ENCODE measurements at places on chromosomes 12 and 14.

- no peak for DNase-seq
Measured at GRCh38 chr14:42149609-42150261, 543.1 kb downstream of the LRFN5 start.

DNA sequence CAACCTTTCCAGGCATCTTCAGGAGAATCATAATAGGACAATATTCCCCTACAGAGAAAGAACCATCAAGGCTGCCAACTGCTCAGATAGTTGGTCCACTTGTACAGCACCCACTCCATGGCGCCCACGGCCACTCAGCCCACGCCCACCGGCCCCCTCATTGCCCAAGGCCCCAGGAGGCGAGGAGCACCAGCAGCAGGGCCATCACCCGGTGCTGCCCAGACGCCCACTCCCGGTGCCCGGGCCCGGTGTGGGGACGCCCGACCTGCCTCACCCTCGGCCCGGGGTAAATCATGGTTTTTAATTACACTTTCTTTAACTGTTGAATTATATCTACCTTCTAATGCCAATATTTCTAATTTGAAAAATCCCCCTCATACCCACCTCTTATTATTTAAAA lies 41.3 kb upstream of the ANO6 start:
- DNase-seq, result no peak

DNA sequence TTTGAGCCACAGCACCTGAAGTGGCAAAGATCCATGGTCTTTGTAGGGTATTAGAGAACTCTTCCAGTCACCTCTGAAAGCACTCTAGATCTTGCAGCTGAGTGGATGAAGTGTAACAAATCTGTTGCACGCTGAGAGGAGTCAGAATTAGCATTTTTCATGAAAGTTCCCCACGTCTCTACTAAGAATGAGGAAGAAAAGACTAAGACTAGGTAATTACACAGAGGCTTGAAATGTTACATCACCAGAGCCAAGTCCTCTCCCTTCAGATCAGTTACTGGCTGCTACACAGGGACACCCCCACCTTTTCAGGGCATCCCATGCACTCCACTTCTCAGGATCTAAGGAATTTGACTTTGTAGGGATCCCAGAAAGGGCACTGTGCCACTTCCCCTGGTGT lies 98.6 kb upstream of the FKBP4 start:
- no peak for DNase-seq

- no peak for DNase-seq
Measured at GRCh38 chr12:20377750-20378149, 9.4 kb downstream of the PDE3A start.

DNA sequence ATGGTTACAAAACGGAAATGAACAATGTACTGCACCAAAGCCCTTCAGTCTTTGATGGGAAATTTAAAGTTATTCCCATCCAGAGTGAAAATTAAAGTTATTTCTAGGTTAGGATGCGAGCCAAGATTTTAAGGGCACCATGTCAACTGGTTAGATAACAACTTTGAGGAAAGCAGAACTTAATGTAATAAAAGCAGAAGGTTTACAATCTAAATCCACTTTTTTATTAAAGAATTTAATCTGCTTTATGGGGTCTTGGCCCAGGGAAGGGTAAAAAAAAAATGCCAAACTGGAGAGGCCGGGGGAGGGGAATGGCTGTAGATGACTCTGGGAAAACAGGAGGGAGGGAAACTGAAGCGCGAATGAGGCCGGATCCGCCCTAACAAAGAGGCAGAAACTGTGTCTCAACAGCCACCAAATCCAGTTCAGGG lies 108.2 kb upstream of the ATF7IP start:
- DNase-seq, result no peak

DNA sequence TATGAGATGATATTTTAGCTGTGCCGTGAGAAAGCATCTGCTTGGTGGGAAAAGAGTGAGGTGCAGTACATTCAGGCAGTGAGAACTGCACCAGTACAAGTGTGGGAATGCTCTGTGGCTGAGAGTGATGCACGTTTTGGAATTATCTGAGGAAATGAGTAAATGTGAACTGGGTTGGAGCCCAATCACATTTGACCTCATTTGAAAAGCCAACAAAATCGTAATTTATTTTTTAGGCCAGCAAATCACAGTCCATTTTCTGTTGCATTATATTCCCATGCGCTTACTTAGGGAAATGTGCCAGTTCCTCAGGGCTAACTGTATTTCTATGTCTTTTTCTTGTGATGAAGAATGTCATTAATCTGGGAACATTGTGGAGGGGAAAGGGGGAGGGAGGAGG lies 77.3 kb downstream of the SNAPC1 start:
- DNase-seq, result no peak

DNA sequence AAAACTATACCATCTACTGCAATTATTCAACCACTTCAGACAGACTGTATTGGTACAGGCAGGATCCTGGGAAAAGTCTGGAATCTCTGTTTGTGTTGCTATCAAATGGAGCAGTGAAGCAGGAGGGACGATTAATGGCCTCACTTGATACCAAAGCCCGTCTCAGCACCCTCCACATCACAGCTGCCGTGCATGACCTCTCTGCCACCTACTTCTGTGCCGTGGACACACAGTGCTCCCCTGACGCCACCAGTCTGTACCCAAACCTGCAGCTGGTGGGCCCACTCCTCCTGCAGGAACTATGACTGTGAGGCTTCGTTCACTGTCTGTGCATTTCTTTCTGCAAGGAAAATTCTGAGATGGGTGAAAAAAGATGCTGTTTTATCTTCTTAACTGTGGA lies 284.7 kb downstream of the DAD1 start:
- DNase-seq, result no peak

DNA sequence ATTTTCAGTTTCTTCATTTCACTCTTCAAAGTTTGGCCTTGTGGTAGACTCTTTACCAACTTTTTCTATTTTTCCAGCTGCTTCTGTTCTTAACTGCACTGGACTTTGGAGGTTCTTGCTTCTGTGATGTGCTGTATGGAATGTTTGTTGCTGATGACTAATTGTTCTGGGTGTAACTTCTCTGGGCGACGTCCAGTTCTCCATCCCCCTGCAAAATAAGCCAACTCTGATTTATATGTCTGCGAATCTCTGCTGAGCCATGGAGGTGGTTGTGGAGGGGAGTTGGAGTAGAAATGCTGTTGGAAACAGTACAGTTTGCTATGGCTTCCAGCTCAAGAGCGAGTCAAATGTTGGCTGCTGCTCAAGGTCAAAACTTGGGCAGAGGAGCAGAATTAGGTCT lies 113.9 kb upstream of the DYRK2 start:
- DNase-seq, result peak; percentile 77

DNA sequence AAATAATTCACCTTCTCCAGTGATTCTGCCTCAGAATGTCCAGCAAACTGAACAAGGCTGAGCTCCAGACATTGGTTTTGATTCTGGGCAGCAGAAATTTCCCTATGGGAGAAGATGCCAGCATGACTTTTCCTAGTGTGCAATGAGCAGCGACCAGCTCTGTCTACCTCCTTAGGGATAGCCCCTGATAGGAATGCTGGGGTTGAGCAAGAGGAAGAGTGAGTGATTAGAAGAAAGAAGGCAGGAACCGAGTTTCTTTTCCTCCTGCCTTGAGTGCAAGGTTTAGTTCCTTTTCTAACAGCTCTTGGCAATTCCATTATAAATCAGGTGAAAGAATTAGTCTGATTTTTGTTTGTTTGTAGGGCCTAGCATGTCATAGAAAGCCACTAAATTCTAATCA lies 379.0 kb downstream of the DAD1 start:
- no peak for DNase-seq

GRCh38 chr14:51507511-51507905 lies 144.2 kb upstream of the FRMD6 start:
- DNase-seq, result no peak

DNA sequence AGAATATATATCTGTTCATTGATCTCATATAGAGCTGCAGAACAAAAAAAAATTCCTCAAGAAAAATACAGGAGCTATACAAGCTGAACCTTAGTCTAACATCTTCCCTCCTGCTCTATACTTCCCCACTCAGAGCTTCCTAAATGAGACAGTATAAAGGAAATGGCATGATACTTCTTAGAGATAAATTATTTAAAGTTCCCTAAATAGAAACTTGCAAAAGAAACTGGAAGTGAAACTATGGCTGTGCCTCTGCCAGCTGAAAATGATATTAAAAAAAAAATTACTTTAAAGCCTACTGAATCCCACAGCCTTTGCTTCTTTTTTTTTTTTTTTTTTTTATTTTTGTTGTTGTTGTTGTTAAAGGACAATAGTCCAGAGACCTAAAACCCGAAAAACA lies 11.6 kb upstream of the NEK9 start:
- DNase-seq, result peak; percentile 18

GRCh38 chr14:79376557-79376956 lies 834.7 kb downstream of the DIO2 start:
- DNase-seq, result no peak

DNA sequence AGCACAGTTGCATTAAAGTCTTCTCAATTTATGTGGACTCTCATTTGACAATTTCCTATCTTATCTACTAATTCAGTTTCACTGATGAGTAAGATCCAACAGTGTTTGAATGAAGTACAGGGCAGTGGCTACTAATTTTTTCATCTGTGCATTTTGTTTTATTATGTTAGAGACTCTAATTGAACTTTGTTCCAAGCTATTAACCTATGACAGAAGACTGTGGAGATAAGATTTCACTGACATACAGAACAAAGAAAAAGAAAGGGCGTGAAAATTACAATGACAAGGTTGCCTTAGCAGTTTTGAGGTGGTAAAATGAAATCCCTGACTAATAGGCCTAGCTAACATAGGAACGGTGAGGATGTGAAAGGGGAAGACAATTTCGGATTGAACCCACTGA lies 153.2 kb upstream of the SOX5 start:
- DNase-seq, result no peak

DNA sequence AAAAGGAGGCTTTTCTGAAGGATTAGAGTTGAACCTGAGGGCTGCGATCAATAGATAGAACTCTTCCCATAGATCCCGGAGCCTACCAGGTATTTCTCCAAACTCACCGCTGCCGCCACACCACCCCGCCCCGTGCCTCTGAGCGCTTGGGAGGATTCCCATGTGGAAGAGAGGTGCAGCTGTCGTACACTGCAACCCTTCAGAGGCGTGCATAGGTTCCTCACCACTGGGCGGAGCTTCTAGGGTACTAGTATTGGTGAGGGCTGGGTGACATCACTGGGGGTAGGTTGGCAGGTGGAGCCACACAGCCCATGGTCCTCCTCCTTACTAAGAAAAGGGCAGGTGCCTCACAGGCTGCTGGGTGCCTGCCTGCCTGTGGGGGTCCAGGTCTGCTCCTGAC lies 127.0 kb downstream of the TSPAN9 start:
- DNase-seq, result no peak

DNA sequence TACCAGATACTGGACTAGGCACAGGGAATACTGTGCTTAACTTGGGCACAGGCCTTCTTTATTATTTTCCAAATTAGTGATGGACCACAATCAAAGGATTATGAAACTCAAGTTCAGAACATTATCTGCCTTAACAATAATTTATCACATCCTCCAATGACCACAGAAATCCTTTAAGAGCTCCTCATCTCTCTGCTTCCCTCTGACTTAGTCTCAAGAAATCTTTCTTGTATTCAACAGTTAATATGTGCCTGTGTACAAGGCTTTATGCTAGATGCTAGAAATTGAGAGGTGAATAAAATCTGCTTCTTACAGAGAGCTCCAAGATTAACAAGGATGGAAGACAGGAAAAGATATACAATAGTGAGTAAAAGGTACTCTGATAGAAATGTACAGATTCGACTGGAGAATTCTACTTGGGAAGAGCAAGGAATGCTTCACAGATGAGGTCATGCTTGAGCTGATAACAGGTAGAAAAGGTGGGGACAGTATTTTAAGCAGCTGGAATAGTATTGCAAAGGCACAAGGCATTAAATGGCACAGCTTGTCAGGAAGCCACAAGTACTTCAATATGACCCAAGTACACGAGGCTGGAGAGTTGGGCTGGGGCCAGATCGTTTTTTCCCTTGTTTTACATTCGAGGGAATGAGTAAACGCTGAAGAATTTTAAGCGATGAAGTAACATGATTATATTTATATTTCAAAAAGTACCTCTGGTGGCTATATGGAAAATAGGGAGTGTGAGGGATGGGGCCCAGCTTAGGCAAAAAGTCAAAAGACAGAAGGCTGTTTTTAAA lies 55.1 kb upstream of the ARID2 start:
- peak; percentile 72 for DNase-seq

All from stomach (tissue), 19 donors.